AG09319 (cell line): ENCODE measurements at places on chromosomes 13 and 19.
A peak's percentile ranks its signal among the peaks of the same experiment; 100 is the strongest.

GRCh38 chr13:30192320-30193093 is 114.8 kb downstream of the KATNAL1 start:
- no peak for DNase-seq

DNA sequence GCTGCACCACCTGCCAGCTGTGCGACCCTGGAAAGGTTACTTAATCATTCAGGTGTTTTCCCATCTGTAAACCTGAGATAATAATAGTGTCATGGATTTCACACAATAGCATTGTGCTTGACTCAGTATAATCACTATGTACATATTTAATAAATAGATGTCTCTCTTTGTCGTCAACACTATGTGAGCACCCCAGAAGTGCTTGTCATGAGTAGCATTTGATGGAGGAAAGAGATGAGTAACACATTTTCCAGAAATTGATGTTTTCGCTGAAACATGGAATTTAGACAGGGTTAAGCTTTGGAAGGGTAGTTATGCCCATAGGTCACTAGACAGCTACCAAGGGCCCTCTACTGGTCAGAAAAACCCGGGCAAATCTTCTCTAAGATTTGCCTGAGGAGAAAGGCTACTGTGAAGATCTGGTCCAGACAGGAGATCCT is 9.5 kb upstream of the MBNL2 start:
- DNase-seq: no peak

GRCh38 chr19:54035215-54036178 is 28.2 kb downstream of the VSTM1 start:
- peak; percentile 70 for DNase-seq

GRCh38 chr19:34274827-34275625 is 20.7 kb downstream of the GARRE1 start:
- peak; percentile 70 for DNase-seq

GRCh38 chr19:29851769-29852521 is 40.2 kb downstream of the CCNE1 start:
- no peak for DNase-seq

- DNase-seq: no peak
Measured at GRCh38 chr19:4350726-4351125, 7.4 kb downstream of the MPND start.

DNA sequence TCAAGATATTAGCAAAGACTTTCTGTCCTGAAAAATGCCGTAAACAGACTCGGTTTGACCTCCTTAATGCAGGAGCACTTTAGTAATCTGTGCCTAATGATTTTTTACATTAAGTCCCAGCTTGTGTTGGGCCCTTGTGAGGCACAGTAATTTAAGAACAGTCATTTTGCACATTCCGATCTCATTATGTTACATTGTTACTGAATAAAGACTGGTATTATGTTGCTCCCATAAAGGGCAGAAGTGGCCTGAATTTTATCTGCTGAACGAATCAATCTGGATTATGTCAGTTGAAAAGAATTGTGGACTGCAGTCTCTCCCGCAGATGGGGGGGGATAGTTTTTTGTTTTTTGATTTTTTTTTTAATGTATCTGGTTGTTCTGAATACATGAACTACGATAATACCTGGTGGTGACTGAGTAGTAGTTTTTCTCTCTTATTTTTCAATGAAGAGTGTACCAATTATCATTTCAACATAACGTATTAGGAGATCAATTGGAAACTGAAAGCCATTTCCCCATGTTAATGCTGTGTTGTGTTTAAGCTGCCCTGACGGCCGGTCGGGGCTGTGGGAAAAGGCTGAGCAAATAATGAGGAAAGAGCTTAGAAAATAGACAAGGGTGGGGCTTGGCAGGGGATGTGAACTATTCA is 290.2 kb downstream of the ZNF536 start:
- DNase-seq: no peak

- DNase-seq: no peak
Measured at GRCh38 chr13:100075700-100076587, 12.9 kb upstream of the PCCA start.

DNA sequence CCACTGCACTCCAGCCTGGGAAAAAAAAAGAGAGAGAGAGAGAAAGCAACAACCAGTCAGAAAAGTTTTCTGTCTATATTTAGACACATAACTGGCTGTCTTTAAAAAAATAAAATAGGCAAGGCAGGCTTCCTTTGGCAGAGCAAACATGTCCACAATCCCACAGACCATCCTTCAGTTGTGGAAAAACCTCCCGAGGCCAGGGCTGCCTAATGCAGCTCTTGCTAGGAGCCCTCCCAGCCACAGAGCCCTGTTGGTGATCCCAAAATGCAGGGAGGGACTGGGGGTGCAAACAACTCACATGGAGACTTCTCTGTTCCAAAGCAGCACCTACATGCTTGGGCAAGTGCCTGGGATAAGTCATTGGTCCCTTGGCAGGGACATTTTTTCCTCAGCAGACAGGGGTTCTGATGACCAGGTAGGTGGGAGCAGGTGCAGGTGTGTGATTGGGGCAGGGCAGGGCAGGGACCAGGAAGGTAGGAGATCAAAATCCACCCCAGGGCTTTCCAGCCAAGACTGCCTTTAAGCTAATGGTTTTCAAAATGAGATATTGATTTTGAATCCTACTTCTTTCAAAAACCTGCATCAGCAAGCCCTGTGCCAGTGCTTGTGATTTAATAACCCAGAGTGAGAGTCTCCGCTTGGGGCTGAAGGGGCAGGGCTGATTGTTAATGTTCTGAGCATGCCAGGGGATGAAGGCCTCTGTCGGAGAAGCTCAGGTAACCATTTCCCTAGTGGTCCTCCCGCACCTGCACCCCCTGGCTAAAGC is 178.5 kb downstream of the USP12 start:
- DNase-seq: no peak

DNA sequence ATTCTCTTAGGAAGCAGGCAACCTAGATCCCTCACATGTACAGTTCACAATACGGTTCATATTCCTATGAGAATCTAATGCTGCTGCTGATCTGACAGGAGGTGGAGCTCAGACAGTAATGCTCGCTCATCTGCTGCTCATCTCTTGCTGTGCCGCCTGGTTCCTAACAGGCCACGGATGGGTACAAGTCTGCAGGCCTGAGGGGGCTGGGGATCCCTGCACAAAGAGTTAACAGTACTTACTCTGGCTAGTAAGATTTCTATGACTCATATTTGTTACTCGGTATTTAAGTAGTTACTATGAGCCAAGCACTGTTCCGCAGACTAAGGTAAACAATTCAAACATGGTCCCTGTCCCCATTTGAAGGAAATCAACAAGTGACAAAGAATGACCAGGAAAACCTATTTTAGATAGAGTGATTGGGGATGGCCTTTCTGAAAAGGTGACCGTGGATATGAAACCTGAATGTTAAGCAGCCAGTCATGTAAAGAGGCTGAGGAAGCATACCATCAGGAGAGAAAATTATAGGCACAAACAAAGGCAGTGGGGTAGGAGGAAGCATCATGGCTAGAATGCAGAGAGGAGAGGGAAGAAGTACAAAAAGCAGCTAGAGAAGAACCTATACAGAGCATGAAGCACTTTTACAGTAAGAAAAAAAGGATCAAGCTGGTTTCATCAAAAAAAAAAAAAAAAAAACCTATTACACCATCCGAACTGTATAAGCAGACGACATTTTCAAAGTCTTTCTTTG is 20.6 kb upstream of the WBP4 start:
- no peak for DNase-seq

- DNase-seq: no peak
Measured at GRCh38 chr19:31498781-31499180, 149.5 kb upstream of the TSHZ3 start.
